Stimulated activated CD4-positive, alpha-beta T cell treated with anti-CD3 and anti-CD28 coated beads, Interleukin-1b, Interleukin-23, amount 100 ng/mL, for 4 hours (primary cell): ENCODE measurements at places on chromosomes 5 and 9.

- DNase-seq: no peak
Observed at GRCh38 chr5:126852841-126853271, 75.9 kb downstream of the LMNB1 start.

DNA sequence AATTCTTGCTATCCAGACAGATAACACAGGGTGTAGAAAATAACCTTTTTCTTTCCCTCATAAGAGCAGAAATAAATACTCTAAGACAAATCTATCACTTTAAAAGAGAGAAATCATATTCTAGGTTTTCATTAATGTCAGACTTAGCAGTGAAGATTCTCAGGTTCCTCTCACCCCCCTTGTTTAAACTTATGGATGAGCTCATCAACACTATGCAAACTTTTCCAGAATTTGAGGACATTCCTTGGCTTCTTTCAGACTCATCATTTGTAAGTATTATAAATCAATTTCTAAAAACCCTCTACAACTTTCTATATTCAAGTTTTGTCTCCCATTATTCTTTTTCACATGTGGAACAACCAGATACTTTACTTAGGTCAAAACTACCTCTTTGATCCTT is 374.9 kb upstream of the TRPC7 start:
- no peak for DNase-seq

GRCh38 chr5:157309796-157310195 is 43.9 kb downstream of the CYFIP2 start:
- no peak for DNase-seq

GRCh38 chr9:35695943-35696401 is 6.2 kb upstream of the TPM2 start:
- no peak for DNase-seq

DNA sequence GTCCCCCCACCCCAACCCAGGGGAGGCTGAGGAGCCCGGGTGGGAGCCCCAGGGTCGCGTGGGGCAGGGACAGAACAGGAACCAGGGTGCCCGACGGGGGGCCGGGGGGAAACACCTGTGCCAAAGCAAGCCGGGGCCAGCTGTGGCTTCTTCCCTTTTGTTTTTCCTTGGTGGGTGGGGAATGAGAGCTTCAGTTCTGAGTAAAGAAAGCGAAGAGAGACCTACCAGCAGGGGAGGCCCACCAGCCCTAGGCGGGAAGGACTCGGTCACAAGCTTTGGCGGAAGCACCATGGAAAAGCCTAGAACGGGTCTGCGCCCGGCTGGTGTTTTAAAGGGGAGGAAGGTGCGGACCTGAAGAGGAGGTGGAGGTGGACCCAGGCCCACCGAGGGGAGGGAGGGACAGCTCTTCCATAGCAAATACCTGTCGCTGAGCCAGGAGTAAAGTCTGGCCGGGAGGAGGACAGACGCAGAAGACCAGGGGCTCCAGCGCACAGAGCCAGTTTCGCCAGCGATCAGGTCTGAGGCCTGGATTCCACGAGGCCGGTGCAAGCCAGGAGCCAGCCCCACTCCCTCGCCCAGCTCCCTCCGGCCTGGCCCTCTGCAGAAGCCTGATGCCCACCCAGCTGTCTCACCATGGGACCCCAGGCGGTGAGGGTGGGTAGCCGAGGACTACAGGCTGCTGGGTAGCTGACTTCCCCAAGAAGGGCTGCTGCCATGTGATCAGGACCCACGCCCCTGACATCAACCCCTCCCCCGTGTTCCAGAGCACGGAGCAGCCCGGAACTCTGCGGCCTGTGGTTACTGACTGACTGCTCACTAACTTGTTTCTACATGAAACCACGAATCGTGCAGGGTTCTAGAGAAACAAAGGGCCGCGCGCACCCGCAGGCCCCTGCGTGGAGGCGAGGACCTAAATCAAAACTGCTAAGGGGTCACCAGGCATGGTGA is 849 bp upstream of the MGAT1 start:
- DNase-seq: peak; percentile 68

- no peak for DNase-seq
Observed at GRCh38 chr9:33446240-33446945, 1.0 kb downstream of the AQP3 start.

DNA sequence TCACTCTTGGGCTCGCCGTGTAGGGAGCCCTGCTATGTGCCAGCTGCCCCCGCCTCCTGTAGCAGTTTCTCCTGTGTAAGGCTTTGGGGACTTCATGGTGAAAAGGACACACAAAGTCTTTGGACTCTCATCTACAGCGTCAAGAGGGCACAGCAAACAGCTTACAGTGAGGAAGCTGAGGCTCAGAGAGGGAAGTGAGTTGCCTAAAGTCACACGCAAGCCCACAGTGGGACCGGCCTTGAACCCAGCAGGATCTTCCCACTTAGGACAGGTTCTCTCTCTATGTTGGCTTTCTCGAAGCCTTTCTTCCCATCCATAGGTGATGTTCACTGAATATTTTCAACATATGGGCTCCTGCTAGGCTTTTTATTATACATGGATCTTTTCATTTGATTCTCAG is 9.8 kb upstream of the PRRX2 start:
- no peak for DNase-seq

DNA sequence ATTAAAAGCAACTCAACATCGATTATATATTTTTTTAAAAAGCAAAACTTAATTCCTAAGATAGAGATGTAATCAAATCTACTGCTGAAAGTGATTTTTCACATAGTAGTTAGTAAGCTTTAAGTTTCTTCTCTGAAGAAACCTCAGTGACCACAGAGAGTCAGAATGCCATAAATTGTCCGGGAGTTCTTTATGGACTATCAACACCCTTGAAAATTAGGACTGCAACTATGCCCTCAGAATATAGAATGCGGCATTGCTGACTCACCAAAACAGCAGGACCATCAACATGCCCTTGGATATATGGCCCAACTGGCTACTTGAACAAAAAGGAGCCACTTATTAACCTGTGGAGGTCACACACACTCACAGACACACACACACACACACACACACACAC is 228.9 kb upstream of the SNX2 start:
- no peak for DNase-seq

- DNase-seq: no peak
Observed at GRCh38 chr5:28468166-28468565, 1429.8 kb upstream of the CDH9 start.

DNA sequence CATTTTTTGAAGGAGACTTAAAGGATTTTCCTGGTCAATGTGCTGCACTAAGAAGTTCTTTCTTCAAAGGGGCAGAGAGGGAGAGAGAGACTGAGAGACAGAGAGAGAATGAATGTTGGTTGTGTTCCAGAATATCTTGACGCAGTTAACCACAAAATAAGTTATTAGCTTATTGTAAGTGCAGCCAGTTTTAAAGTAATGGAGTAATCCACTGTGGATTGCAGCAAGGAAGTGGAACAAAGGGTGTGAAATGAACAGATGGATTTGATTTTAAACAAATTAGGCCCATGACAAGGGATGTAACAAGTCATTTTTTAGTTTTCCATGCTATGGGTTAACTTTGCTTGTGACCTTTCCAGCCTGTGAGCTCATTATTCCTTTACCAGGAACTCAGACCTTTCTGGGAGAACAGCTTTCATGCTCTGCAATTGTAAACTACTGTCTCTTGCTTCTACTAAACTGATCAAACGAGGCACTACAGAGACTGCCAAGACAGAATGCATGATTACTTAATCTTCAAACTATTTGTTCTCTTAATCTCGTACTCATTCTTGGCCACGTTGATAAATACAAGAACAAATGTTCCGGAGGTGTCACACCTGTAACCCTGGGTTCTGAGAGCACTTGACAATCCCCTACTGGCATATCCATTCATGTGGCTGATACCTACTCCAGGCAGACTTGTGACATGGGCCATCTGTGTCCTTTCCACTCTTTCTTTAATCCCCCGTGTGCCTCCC is 131.1 kb downstream of the TLE1 start:
- no peak for DNase-seq

GRCh38 chr5:35815089-35815936 is 41.4 kb upstream of the IL7R start:
- DNase-seq: no peak

GRCh38 chr9:76926324-76926741 is 20.4 kb upstream of the PRUNE2 start:
- no peak for DNase-seq

DNA sequence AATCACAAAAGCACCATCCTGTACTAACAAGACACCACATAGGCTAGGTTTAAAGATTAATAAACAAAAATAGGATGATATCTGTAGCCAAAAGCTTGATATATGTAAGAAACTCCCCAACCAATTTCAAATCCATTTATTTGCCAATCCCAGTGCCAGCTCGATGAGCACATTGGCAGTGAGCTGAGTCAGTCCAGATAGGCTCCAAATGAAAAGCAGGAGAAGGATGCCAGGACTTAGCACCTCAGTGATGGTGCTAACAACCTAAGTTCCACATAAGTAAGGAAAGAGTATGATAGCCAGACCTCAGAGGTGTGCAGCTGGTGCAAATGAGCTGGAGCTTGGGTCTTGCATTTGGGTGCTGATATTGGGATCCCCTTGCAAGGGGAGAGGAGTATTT is 158.1 kb downstream of the SIL1 start:
- no peak for DNase-seq

GRCh38 chr5:976849-977751 is 31.5 kb upstream of the NKD2 start:
- DNase-seq: no peak

- DNase-seq: no peak
Observed at GRCh38 chr9:92942688-92943616, 4.4 kb upstream of the FGD3 start.

DNA sequence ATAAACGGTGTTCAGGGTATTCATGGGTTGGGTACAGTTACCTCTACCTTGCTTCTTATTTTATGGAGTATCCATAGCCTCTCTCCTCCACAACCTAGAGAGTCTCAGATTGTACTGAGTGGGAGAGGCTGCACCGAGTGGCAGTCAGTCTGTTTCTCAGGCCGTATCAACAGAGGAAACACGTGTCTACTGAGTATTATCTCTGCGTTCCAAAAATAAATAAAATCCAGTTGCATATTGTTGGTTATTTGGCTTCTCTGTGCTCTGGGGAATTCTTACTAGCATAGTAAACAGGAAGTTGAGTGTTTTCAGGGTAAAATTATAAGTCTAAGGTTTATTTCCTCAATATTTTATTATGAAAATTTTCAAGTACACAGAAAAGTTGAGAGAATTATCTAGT is 231.0 kb downstream of the ARHGEF28 start:
- DNase-seq: no peak

DNA sequence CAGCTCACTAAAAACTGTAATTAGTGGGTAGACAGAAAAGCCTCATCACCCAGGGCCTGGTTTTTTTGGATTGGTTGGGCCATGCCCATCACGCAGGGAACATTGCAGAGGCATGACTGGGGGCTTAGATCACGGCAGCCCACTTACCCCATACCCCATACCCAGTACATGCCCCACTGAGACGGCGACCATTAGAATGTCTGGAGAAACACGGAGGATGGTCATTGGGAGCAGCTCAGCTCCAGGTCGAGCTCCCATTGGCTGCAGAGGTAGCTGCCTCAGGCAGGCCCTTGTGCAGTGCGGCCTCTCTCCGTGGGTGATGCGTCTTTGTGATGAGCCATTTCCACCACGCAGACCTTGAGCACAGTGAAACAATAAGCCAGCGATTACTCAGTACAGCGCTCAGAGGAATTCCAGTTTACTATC is 204.0 kb downstream of the GADD45G start:
- no peak for DNase-seq

GRCh38 chr5:111929261-111929660 is 172.3 kb upstream of the NREP start:
- no peak for DNase-seq
